ENCODE measurements at places on chromosomes 7 and 10. TPM values are rescaled to one million over a fixed set of nuclear protein-coding genes. Genes with fewer than 3 reads are reported as not detected.

DNA sequence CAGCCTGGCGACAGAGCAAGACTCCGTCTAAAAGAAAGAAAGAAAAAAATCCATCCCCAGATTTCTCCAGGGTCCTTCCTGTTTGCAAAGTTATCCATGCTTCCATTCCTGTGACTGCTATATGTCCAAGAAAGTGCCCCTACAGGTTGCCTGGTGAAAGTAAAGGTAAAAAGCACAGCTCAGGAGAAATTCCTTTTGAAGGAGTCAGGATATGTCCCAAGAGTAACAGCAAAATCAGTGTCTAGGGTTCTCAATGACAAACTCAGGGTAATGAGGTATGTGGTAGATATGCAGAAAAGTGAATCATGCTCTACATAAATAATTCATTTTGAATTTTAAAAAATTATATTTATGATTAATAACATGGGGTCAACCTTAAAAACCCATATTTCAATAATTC lies 91.5 kb downstream of the CTTNBP2 start:
- no peak for DNase-seq

Gene C10orf90
- total RNA-seq: not detected

Gene HOXA9
- not detected for total RNA-seq

Gene LBX1
- total RNA-seq: not detected

GRCh38 chr10:62498271-62498670 lies 124.1 kb downstream of the ZNF365 start:
- no peak for DNase-seq

GRCh38 chr10:34505338-34505737 lies 309.8 kb downstream of the PARD3 start:
- no peak for DNase-seq

DNA sequence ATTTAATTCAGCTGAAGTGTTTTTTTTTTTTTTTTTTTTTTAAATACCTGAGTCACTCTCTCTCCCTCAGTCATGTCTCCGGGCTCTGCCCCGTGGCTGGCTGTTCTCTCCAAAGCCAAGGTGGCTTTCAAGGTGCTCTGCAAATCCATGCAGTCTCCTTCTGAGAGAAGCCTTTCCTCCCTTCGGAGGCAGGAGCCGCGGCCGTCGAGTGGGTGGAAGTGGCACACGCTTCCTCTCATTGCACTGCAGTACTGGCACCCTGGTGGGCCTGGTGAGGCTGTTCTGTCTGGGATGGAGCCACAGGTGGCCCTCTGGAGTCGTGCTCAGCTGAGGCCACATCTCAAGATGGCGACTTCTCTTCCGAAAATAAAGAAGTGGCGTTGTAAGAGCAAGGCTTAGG lies 221.8 kb downstream of the GLRX3 start:
- no peak for DNase-seq

- DNase-seq: no peak
Observed at GRCh38 chr7:101536232-101536631, 92.9 kb downstream of the MYL10 start.
